Tongue (tissue), 3 donors: ENCODE measurements at places on chromosomes 12 and 14.

- no peak for DNase-seq
Measured at GRCh38 chr12:57515934-57516541, 4.3 kb downstream of the DDIT3 start.

DNA sequence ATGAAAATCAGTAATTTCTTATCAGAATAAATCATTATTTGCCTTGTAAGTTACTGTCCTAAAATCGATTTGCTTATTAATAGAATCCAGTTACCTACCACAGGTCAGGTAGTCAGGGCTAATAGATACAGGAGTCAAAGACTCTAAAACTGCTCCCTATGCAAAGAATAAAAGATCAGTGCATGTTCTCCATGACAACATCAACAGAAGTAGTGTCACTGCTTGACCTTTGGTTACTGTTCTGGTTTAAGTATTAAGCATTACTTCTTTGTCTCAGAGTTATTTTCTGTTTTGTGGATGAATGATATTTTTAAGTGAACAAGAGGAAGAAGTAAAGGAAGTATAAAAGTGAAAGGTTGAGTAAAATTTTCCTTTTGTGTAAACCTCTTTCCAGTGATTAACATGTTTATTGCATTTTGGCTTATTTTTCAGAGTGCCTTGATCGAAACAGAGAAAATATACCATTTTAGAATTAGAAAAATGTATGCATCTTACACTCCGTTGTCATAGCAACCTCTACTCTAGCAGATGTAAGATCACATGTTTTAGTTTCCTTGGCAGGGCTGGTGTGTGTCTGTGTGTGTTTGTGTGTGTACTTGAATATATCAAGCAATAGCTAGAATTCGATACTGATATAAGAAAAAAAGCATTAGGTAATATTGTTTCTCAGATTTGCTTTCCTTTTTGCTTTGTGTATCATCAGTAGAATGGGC is 44.7 kb downstream of the ABCD2 start:
- peak; percentile 25 for DNase-seq

GRCh38 chr14:104714681-104715080 is 9.3 kb upstream of the ADSS1 start:
- no peak for DNase-seq

GRCh38 chr12:102299731-102300130 is 102.1 kb upstream of the PMCH start:
- DNase-seq, result no peak

DNA sequence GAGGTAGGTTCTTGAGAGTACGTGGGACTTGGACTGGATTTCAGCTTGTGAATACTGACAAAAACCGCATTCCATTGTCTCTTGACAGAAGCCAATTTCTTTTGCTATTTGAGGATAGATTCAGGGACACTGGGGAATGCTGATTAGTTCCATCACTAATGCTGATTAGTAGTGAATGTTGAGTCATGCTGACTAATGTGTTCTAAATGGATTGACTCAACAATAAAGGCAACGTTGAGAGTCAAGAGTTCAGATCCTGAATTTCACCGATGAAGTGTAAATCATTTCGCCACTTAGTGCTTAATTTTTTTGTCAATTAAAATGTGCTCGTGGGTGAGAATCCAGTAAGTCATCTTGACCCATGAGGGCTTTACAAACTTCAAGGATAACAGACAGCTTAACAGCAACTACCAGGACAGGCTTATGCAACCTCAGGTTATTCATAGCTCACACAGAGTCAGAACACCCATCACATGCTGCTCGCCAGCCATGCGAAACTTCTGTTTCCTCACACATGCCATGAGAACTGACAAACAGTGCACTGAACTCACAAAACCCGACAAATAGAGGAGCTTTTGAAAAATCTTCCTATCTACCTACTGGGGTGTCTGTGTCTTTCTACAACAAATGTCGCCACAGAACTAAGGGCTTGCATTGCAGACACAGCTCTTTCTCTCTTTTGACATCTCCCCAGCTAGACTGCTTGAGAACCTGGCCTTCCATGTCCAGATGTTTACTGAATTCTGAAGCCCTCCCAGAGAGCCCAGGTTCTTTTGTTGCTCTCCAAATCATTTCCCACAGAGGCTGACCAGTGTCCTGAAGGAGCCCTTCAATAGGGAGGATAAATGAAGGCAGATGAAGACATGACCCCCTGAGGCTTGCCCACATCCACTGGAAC is 316.4 kb downstream of the ZFP36L1 start:
- DNase-seq, result peak; percentile 36

DNA sequence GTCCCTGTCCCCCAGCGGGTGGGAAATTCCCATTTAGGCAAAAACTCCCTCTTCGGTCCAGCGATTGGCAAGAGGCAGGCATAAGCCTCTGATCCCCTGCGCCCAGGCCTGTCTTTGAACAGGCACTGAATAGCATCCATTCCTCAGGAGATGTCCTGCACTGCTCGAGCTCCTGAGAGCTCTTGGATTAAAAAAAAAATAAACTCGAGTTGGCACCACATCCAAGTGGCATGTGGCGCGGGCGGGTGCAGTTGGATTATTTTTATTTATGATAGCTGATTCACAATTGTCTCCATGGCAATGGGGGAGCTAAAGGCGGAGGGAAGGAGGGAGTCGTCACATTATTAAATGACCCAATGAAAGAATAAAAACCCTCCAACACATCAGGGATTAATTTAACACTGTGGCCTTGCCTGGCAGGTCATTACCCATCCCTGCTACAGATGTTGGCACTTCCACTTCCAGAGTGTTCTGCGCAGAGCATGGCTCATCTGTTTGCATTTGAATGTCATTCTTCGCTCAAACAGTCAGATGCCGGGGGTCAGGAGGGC is 207.2 kb downstream of the AACS start:
- DNase-seq, result no peak

- peak; percentile 35 for DNase-seq
Measured at GRCh38 chr14:85535321-85535720, 5.4 kb downstream of the FLRT2 start.

- no peak for DNase-seq
Measured at GRCh38 chr14:34219661-34220377, 242.2 kb downstream of the SPTSSA start.

- no peak for DNase-seq
Measured at GRCh38 chr12:124743479-124744272, 120.0 kb downstream of the SCARB1 start.

DNA sequence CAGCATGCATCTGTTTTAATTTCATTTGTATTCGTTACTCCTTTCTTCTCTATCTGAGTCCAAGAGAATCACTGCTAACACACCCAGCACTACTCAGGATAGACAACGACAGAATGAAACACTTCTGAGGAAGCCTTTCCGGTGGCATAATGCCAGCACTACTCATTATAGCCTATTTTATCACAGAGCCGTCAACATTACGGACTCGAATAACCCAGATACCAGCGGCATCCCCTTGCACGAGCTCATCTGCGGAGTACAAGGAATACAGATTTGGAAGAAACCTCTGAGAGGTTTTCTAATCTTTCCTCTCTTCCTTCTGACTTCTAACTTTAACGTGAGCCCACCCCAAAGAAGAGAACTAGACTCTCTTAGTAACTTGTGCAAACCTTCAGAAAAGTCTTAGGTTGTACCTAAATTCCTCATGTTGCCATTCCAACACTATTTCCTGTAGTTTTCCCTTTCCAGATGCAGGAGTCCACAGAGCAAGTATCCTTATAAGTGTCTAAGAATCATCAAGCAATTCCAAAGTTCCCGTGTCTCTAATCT is 248.1 kb downstream of the APAF1 start:
- peak; percentile 8 for DNase-seq

GRCh38 chr14:64760146-64760755 is 56.0 kb downstream of the PLEKHG3 start:
- peak; percentile 57 for DNase-seq

DNA sequence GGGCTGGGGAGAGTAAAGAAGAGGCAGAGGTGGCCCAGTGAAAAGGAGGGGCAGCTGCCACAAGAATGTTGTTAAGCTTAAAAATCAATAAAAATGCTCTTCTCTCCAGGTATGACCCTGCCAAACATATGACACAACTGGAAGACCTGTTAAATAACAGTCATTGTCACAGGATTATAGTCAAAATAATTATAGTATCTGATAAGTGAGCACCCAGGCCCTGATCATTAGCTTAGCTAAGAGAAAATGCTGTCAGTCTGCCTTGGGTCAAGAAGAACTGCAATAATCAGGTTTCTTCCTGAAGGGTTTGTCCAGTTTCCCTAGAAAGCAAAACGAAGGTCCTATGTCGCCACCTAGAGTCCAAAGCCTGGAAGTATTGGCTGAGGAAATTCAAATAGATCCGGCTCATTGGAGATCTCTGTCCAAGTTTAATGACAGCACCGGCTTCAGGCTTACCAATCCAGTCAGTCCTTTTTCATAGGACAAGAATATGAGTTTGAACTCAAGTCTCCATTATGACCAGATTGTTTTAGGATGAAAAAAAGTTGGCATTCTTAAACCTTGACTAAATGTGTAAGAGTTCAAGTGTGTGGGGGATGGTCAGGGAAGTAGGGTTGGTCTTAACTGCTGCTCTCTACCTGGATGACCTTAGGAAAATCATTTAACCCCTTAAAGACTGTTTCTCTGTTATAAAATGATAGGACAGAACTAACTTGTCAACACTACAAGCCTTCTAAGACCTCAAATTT is 22.5 kb upstream of the NKX2-8 start:
- peak; percentile 91 for DNase-seq

- DNase-seq, result no peak
Measured at GRCh38 chr14:58535044-58535443, 102.7 kb upstream of the DACT1 start.
